NCI-H2171 treated with DMSO at 0.1 percent for 48 hours (cell line): ENCODE measurements at places on chromosomes 16 and 17.

DNA sequence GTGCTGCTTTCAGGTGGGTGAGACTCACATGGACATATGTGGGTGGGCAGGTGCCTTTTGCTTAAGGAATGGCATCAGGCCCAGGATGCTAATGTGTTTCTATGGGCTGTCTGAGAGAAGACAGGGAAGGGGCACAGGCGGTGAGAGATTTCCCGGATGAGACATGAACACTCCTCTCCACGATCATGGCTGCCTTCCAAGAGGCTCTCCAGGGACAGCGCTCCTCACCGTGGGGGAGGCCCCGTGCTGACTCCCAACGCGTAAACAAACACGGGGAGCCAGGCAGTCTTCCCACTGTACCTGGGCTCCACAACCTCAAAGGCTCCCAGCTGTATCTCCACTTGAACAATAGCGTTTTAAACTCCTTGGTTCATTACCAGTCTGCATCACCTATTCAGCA lies 42.8 kb downstream of the CDK5R1 start:
- peak; percentile 94 for DNase-seq

- no peak for DNase-seq
These were observed 3.3 kb upstream of the SLFN12L start for GRCh38 chr17:35540589-35541404.

GRCh38 chr17:76266244-76266938 lies 1.2 kb downstream of the UBALD2 start:
- DNase-seq: no peak

DNA sequence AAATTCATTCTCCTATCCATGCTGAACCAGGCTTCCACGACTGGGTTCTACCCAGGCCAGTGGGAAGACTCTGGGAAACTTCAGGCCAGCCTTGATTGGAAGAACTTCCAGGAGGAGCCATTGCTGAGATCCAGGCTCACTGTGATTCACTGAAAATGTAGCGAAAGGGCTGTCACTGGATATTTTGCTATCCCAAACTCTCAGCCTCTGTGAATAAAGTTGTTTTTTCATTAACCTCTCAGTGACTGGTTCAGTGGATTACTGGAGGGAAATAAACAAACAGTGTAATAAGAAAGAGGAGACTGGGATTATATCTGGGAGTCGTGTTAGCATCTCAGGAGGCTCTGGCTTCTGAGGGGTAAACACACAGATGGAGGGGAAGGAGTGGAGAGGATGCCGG lies 3.1 kb downstream of the FOXL1 start:
- no peak for DNase-seq

GRCh38 chr17:74452841-74453661 lies 13.4 kb upstream of the CD300A start:
- peak; percentile 61 for DNase-seq

GRCh38 chr17:78255953-78256706 lies 24.7 kb downstream of the TMEM235 start:
- no peak for DNase-seq

- no peak for DNase-seq
These were observed 128.8 kb downstream of the HS3ST2 start for GRCh38 chr16:22942811-22943210.

GRCh38 chr16:7431723-7432122 lies 99.1 kb downstream of the RBFOX1 start:
- no peak for DNase-seq

GRCh38 chr17:63430223-63430622 lies 15.9 kb downstream of the CYB561 start:
- DNase-seq: no peak

DNA sequence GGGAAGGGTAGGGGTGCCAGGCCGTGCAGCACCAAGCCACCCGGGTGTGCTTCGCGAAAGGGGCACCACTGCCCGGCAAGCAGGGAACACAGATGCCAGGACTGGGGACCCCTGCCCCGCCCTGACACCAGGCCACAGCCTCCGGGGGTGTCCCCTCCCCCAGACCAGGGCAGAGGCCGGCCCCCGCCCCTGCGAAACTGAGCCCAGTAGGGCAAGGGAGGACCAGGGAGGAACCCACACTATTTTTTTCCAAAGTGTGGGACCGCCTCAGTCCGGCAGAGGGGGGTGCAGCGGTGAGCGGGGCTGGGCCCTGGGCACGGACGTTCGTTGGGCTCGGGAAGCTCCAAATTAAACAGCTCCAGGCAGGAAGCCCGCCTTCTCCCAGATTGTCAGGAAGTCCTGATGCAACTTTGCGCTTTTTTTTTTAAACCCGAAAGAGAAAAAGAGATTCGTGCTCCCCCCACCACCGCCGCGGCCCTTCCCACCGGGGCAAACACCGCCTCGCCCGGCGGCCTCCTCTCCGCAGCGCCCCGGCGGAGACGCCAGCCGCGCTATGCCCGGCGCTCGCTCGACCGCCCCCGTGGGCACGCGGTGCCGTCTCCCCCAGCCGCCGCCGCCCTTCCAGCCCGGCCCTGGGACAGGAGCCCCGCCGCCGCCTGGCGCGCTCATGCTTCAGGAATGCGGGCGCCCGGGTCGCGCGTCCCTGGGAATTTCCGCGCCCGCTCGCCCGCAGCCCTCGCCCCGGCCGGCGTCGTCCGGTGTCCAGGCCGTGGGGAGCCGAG lies 755 bp downstream of the PIEZO1 start:
- peak; percentile 54 for DNase-seq

- no peak for DNase-seq
These were observed 673.2 kb upstream of the SOX9 start for GRCh38 chr17:71447644-71448043.

DNA sequence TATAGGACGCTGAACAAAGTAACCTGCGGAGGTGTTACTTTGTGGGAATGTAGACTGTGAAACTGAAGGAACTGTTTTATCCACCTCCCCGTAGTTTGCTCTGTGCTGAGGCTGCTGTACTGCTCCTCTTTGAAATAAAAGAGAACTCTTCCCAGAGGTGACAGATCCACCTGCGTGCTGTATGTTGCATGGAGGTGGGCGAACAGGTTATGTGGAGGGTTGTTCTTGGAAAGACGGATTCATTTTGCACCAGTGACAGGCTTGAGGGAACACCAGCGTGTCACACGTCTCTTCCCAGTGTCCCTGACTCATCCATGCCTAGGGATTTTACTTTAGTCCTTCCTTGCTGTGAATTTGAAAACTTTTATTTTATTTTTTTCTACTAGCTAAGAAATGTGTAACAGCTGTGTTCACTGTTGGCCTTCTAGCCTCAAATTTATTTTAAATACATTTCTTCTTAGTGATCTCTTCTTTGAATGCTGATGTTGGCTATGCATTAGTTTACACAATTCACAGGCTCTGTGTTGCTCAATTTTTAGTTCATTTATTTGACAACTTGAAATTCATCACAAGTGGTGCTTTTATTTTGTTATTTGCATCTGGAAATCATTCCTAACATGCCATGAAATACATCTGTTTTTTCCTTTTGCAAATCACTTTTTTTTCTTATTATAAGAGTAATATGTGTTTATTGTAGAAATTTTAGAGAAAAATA lies 512.4 kb downstream of the CDH13 start:
- DNase-seq: no peak

DNA sequence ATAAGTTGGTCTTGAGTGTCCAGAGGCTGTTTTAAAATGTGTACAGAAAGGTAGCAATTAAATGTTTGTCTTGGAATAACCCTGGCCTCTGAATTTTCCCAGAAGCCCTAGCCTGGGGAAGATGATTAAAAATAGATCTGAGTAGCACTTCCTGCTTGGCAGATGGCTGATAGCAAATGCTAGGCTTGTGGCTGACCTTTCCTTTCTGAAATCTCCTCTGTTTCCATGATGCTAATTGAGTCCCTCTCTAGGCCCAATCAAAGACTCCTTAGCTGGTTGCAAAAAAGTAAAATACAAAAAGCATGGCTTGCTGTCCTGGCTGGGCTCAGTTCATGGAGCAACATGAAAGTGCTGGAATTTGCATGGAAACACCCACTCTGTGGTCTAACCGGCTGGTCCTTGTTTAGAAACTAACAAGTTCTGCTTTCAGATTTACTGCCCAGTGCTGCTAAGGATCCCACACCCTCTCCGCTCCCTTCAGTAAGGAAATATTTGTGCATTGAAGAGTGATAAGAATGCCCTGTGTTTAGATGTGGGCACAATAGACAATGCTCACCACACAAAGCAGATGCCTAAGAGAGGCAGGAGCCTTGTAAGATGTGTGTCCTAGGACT lies 40.8 kb downstream of the YPEL2 start:
- DNase-seq: no peak

GRCh38 chr17:16178836-16179235 lies 36.5 kb downstream of the NCOR1 start:
- no peak for DNase-seq

DNA sequence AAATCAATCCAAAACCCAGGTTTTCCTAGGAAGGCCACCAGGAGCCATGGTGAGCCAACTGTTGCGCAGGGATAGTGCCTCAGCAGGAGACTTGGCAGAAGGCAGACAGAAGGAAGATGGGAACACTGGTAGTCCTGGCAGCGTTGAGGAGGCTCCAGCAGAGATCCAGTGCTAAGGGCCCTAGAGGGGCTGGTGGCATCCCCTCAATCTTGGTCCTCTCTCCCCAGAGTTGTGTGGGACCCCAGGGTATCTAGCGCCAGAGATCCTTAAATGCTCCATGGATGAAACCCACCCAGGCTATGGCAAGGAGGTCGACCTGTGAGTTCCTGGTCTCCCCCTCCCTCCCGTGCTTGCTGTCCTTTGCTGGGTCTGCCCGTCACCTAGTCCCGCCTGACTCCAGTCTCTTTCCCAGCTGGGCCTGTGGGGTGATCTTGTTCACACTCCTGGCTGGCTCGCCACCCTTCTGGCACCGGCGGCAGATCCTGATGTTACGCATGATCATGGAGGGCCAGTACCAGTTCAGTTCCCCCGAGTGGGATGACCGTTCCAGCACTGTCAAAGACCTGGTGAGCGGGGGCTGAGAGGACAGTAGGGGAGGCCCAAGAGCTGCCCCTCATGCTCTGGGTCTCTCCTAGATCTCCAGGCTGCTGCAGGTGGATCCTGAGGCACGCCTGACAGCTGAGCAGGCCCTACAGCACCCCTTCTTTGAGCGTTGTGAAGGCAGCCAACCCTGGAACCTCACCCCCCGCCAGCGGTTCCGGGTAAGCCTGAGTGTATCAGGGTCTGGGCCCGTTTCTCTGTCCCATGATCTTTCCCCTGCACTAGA lies 5.7 kb downstream of the CFAP119 start:
- no peak for DNase-seq

DNA sequence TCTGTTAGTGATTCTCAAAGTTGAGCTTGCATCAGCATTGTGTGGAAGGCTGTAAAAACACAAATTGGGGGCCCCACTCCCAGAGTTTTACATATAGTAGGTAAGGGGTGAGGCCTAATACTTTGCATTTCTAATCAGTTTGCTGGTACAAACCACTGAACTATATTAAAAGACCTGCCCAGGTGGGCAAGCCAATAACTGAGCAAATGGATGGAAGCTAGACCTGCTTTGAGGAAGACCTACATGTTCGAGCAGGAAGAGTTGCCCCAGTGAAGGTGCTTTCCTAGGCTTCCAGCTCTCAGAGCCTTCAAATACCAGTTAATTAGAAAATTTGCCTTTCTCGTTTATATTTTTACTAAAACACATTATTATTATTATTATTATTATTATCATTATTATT lies 56.8 kb downstream of the OTOA start:
- no peak for DNase-seq

DNA sequence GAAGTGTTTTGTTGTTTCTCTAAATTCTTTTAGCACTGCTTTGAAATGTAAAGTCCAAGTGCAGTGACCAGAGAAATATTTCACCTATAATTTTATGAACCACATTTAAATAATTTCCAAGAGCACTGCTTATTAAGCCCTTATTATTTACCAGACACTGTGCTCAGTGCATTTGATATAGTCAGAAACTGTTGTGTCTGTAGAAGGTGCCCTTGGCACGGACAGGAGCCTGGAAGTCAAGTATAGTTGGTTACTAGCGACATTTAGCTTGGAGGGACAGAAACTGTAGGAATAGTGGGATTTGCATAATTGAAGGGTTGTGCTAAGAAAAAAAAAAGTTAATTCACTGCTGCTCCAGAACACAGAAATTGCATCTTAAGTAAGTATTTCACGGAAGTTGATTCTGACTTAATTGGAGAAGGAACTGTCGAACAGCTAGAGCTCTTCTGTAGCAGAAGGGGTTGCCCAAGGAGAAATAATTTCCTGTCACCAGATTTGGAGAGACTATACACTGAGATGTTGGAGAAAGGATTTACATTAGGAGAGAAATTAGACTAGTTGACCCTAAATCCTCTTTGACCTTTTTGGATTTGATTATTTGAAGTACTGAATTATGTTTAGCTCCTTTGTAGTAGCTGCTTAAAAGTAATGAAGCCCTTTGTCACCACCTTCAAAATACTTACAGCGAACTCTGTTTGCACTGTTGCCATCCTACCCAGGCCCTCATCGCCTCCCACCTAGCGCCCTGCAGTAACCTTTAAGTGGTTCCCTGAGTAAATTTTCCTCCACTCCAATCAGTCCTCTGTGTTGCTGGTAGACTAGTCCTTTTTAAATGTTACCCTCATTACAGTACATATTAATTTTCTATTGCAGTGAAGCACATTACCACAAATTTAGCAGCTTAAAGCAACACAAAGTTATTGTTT lies 25.6 kb downstream of the COX10 start:
- DNase-seq: no peak

DNA sequence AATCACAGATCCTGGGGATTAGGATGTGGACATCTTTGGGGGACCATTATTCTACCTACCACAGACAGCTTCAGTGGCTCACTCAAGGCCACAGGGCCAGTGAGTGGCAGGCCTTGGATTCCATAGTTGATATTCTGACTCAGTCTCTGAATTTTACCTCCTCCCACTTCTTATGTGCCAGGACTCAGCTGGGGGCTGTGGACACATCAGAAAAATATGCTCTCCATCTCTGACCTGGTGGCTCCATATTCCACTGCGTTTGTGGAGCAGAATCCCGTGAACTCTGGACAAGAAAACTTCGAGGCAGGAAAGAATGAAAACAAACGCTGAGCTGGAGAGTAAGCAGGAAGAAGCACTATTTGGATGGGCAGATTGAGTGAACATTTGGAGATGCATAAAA lies 301.8 kb upstream of the MAF start:
- no peak for DNase-seq

GRCh38 chr17:39623356-39623950 lies 3.3 kb upstream of the PPP1R1B start:
- DNase-seq: peak; percentile 72

GRCh38 chr17:48609759-48610281 lies 997 bp downstream of the HOXB7 start:
- DNase-seq: no peak
